K562 (cell line): ENCODE measurements at places on chromosomes 1 and 21.
A peak's percentile ranks its signal among the peaks of the same experiment; 100 is the strongest.

DNA sequence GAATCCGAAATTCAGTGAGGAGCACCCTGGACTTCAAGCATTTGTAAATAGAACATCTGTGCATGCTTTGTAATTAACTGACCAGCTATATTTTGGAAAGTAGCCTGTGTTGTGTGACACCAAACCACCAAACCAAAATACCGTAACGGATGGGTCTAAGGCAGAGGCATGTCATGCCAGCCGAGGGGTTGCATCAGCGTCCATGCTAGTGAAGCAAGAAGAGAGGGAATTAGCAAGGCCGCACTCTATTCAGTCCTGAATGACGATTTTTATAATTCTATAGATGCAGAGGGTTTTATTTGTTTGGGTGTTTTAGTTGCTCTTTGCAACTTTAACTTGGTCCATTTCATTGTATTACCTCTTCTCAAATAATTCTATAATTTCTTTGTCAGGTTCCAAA, 116.8 kb upstream of the SMYD2 start:
- H3K36me3 ChIP-seq = no peaks in the 10 kb centered on the region
- peaks cover 4% of the 10 kb centered on the region for H3K27me3 ChIP-seq
- H3K4me3 ChIP-seq = no peak overlapping the region
- H3K27ac ChIP-seq = no peak overlapping the region
- no peaks in the 10 kb centered on the region for H3K4me1 ChIP-seq

GRCh38 chr1:223245983-223246382, 102.9 kb upstream of the TLR5 start:
- no peak for DNase-seq
- H3K4me3 ChIP-seq = no peak overlapping the region
- no peaks in the 10 kb centered on the region for H3K36me3 ChIP-seq
- peaks cover 20% of the 10 kb centered on the region for H3K4me1 ChIP-seq
- H3K27me3 ChIP-seq = no peaks in the 10 kb centered on the region

DNA sequence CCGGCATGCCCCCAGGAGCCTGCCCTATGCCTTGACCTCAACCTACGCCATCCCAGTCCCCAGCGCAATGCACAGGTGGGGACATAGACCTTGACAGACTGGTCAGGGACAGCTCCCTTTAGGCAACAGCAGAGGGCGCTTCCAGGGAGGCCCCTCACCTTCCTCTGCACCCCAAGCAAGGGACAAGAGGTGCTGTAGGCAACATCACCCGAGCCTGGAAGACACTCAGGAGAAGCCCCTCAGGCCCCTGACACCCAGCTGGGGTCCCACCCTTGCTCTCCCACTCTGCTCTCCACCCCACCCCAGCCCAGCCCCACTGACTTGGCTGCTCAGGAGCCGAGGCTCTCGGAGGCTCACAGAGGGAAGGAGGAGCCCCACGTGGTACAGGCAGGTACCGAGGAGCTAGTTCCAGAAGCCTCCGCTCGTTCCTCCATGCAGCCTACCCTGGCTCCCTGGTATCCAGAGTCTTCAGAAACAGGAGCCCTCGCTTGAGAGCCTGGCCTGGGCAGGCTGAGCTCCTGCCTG, 2.4 kb upstream of the WNT3A start:
- H3K36me3 ChIP-seq = no peaks in the 10 kb centered on the region
- H3K27ac ChIP-seq = no peak overlapping the region
- peak; percentile 63 for DNase-seq
- H3K4me1 ChIP-seq = peaks cover 39% of the 10 kb centered on the region
- H3K27me3 ChIP-seq = peaks cover 79% of the 10 kb centered on the region

DNA sequence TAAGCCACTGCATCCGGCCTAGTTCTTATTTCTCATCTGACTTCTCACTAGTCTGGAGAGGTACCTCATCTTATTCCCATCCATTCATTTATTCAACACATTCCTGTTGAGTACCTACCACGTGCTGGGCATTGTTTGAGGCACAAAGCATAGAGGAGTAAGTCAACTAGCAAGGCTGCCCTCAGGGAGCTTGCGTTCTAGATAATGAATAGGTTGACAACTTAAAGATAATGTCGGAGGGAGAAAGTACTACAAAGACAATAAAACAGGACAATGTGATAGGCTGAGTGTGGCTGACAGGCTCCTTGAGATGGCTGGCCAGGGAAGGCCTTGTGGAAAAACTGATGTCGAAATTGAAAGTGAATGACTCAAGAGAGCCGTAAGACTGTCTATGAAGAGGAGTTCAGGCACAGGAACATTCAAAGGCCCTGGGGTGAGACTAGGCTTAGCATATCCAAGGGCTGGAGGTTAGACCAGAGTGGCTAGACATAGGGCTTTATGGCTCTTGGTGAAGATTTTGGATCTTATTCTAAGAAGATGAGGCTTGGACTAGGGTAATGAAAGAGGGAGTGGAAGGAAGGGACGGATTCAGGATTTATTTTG, 18.3 kb downstream of the SPATA21 start:
- peaks cover 8% of the 10 kb centered on the region; the same call in 2 of the 3 replicates for H3K27me3 ChIP-seq
- H3K36me3 ChIP-seq = no peaks in the 10 kb centered on the region
- H3K27ac ChIP-seq = no peak overlapping the region
- H3K4me3 ChIP-seq = no peak overlapping the region
- DNase-seq = no peak

DNA sequence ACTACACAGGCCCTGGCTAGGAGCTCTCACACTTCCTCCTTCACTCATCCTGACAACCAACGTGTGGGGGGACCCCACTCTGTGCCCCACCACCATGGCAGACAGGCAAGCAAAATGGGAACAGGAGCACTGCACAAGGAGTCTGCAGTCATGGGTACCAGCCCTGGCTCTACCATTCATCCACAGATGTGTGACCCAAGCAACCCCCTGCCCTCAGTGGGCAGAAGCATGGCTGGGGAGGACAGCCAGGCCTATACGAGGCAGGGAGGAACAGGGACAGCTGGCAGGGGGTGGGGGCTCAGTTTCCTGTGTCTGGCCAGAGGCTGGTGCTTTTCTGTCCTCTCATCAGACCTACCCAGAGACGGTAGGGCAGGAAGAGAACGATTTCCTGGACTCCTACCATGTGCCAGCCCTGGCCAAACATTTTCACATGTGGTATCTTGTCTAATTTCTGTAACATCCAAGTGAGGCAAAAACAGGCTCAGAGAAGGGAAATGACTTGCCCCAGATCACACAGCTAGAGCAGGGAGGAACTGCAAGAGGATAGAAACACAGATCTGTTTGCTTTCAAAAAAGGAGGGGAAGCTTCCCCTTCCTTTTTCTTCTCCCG, 178.0 kb downstream of the HIVEP3 start:
- H3K4me1 ChIP-seq = no peaks in the 10 kb centered on the region; the same call in 2 of the 3 replicates
- no peak overlapping the region for H3K4me3 ChIP-seq

GRCh38 chr1:179305450-179305849, 11.9 kb downstream of the SOAT1 start:
- no peak overlapping the region for H3K4me3 ChIP-seq
- H3K4me1 ChIP-seq = peaks cover 15% of the 10 kb centered on the region; the same call in 2 of the 3 replicates
- DNase-seq = no peak
- peaks cover 25% of the 10 kb centered on the region for H3K36me3 ChIP-seq

- peaks cover 6% of the 10 kb centered on the region; the same call in 2 of the 3 replicates for H3K4me1 ChIP-seq
- no peak overlapping the region for H3K27ac ChIP-seq
- H3K27me3 ChIP-seq = peaks cover 27% of the 10 kb centered on the region
- H3K4me3 ChIP-seq = no peak overlapping the region
- DNase-seq = no peak
- H3K36me3 ChIP-seq = no peaks in the 10 kb centered on the region
Measured at GRCh38 chr1:21564521-21565095, 55.4 kb downstream of the ALPL start.

GRCh38 chr1:53142226-53142853, at the start of gene SLC1A7:
Gene SLC1A7, minus strand, starts transcription at chr1:53142638. Its CDS starts 189 bp downstream, at chr1:53142449.
- peaks cover 10% of the 10 kb centered on the region for H3K4me1 ChIP-seq
- no peak within 1 kb of the TSS for H3K4me3 ChIP-seq
- no peaks in the 10 kb centered on the region for H3K36me3 ChIP-seq
- no peak within 1 kb of the TSS for H3K27ac ChIP-seq
- DNase-seq = no peak

- H3K27ac ChIP-seq = peak overlapping the region; percentile 55; the same call in 2 of the 3 replicates
- no peak overlapping the region for H3K4me3 ChIP-seq
- no peaks in the 10 kb centered on the region for H3K27me3 ChIP-seq
- H3K36me3 ChIP-seq = no peaks in the 10 kb centered on the region
- DNase-seq = peak; percentile 45
- peaks cover 45% of the 10 kb centered on the region for H3K4me1 ChIP-seq
Measured at GRCh38 chr1:200150721-200151120, 123.2 kb downstream of the NR5A2 start.

DNA sequence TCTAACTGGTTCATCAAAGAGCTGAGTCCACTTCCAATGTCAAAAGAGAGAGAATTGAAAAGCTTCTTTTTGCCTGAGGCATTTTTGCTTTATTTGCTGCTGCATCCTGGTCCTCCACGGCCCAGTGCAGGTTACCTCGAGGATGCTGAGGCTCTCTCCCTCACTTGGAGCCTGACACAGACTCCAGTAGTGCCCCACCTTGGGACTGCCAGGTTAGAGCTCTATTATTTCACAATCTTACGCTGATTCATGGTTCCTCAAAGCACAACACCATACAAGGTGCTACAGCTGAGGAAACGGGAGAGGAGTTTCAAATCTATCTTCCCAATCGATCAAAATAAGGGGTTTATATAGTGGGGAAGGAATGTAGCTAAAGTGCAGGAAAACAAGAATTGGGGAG, 13.6 kb upstream of the PLPPR4 start:
- DNase-seq = no peak
- no peak overlapping the region for H3K27ac ChIP-seq
- H3K4me1 ChIP-seq = no peaks in the 10 kb centered on the region
- no peak overlapping the region for H3K4me3 ChIP-seq
- H3K36me3 ChIP-seq = no peaks in the 10 kb centered on the region
- no peaks in the 10 kb centered on the region for H3K27me3 ChIP-seq

- H3K36me3 ChIP-seq = no peaks in the 10 kb centered on the region
- no peaks in the 10 kb centered on the region for H3K4me1 ChIP-seq
- no peak for DNase-seq
- H3K4me3 ChIP-seq = no peak overlapping the region
Measured at GRCh38 chr1:239361403-239361802, 25.0 kb upstream of the CHRM3 start.

DNA sequence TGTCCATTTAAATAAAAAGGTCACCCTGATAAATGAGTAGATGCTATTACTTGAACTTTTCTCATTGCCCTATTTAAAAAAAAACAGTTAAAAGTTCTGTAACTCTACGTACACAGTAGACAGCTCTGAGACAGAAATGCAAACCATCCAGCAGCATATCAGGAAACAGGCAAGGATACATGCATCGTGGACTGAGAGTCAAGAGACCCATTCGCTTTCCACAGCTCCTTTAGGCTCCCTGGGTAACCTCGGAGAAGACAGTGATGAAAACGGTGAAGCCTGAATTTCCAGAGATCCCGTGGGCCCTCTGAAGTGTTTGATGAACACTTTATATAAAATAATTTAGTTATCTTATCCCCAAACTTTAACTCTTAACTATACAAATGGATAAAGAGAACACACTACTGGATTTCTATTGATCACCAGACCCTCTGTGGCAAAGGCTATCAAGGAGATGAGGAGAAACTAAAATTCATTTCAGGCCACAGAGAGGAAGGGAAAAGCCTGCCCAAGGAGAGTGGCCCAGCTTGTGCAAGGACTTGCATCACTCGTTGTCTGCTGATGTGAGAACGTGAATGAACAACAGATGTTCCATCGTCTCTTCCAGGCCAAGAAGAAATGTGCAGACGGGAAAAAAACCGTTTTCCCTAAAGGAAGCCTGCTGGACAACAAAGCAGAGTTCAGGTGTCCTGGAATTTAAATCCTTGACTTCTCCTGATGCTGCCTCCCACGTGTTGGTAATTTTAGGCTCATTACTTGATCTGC, 131.0 kb downstream of the TGFBR3 start:
- H3K4me3 ChIP-seq = no peak overlapping the region
- DNase-seq = no peak
- peaks cover 9% of the 10 kb centered on the region; the same call in 1 of the 3 replicates for H3K4me1 ChIP-seq
- H3K36me3 ChIP-seq = peaks cover 17% of the 10 kb centered on the region; the same call in 1 of the 3 replicates
- H3K27me3 ChIP-seq = no peaks in the 10 kb centered on the region

DNA sequence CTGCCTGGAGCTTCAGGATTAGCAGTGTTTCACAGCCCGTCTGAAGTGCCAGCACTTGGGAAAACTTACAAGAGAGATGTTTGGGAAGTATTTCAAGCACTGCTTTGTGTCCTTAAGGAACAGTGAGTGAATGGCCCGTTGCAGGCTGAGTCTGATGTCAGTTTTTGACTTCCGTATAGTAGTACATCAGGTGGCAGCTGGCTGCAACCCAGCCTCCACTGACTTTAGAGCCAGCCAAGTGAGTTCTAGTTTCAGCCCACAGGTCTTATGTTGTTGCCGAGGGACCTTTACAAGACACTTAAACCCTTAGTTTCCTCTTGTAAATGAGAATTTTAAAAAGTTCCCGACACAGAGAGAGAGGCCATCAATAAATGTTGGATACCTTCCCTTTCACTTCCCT, 35.0 kb downstream of the UCK2 start:
- no peak for DNase-seq
- no peak overlapping the region; the same call in 2 of the 3 replicates for H3K27ac ChIP-seq
- no peak overlapping the region for H3K4me3 ChIP-seq

- no peaks in the 10 kb centered on the region for H3K36me3 ChIP-seq
- H3K27me3 ChIP-seq = peaks cover 44% of the 10 kb centered on the region
- H3K4me3 ChIP-seq = no peak overlapping the region
- DNase-seq = no peak
- H3K4me1 ChIP-seq = peaks cover 33% of the 10 kb centered on the region
- H3K27ac ChIP-seq = no peak overlapping the region
Measured at GRCh38 chr1:147079400-147080005, 92.8 kb downstream of the PRKAB2 start.

DNA sequence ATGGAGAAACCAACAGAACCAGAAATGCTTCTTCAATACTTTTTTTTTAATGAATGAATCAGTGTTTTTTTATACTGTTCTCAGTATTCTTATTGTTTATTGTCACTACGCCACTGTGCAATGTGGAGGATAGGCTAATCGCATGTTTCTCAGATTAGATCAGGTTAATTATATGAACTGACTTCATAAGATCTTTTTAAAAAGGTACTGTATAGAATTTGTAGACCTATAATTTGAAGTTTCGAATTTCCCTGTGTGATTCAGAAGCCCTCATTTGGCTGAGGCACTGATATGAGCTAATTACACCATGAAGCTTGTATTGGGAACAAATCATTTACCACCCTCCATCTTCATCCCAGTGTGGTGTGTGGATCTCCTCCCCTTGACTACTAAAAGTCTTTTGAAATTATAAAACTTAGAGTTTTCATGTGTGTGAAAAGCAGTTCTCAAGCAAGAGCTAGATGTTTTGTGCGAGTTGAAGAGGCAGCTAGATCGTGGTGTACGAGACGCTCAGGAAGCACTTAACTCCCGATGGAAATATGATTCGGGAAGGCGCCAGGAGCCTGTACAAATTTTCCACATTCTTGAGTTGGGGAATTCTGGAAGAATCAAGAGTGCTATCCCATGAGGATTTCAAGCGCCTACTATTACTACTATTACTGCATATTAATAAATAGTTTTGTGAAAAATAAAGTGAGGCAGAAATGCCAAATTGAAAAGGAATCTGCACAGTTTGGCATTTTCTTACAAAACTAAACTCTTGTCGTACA, 52.1 kb upstream of the KCNE2 start:
- H3K36me3 ChIP-seq = no peaks in the 10 kb centered on the region
- peaks cover 19% of the 10 kb centered on the region for H3K27me3 ChIP-seq
- no peak overlapping the region for H3K27ac ChIP-seq

- no peak overlapping the region for H3K27ac ChIP-seq
- DNase-seq = no peak
- no peaks in the 10 kb centered on the region for H3K36me3 ChIP-seq
- H3K4me1 ChIP-seq = peaks cover 11% of the 10 kb centered on the region
Measured at GRCh38 chr1:111736548-111737215, 2.5 kb downstream of the INKA2 start.

GRCh38 chr1:3919706-3920105, 19.6 kb upstream of the C1orf174 start:
- H3K4me3 ChIP-seq = no peak overlapping the region
- DNase-seq = no peak
- H3K36me3 ChIP-seq = no peaks in the 10 kb centered on the region
